GDM1 (cell line): ENCODE measurements at places on chromosomes 2 and 18.
A peak's percentile ranks its signal among the peaks of the same experiment; 100 is the strongest.

DNA sequence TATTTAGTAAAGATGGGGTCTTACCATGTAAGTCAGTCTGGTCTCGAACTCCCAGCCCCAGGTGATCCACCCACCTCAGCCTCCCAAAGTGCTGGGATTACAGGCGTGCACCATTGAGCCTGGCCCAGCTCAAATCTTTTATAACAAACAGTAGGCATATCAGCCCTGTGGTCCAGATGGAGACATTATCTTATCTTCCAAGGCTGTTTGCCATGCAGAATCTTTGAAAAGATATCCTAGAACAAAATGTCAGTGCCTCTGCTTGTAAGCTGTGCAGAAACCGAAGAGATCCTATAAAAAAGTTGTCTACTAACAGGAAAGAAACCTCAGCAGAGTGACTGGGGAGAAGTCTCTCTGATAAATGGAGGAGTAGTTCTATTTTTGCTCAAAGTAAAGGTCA lies 142.1 kb downstream of the PTH2R start:
- no peak for DNase-seq

DNA sequence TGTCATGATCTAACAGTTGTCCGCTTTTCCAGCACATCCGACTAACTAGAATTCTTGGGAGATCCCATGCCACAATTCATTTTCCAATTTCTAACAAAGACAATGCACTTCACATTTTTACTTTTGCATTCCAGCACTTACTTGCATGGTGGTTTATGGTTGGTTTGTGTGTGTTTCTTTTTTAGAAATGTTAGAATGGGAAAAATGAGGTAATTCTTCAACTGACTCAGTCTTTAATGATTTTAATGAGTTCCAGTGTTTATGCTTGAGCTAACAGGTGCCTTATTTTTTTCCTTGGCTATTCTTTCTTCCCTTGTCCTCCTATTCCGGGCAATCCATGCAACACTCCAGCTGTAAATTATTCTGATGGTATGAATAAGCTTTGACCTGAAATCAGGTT lies 46.4 kb downstream of the SLC8A1 start:
- no peak for DNase-seq

DNA sequence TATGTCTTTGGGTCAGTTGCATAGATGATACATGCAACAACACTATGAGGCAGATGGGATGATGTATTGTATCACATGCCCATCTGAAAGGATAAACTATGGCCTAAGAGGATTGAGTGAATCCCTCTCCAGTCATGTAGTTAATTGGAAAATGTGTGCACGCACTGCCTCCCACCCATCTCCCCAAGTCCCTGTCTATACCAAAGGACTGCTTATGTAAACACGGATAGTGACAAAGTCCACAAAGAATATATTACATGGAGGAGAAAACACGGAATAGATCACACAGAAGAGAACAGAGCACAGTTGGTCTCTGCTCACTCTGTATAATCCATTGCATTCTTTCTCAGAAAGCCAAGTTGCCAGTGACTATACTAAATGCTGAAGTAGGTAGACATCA lies 82.4 kb downstream of the NCKAP5 start:
- no peak for DNase-seq

DNA sequence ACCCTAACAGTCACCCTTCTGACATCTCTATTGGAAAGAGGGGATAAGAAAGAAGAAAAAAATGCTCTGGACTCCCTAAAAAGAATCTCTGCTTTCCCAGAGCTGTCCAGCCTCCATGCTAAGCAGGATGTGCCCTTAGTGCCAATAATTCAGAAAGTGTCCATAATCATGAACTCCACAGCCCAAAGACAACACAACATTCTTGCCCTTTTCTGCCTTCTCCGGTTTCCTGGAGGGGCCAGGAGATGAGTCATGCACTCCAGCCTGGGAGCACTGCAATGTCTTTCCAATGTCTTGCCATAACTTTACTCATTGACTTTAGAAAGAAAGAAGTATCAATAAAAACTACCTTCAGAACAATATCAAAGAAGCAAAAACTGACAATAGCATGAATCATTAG lies 44.0 kb downstream of the KLF7 start:
- no peak for DNase-seq

GRCh38 chr18:2534906-2535305 lies 36.4 kb downstream of the METTL4 start:
- DNase-seq, result no peak

DNA sequence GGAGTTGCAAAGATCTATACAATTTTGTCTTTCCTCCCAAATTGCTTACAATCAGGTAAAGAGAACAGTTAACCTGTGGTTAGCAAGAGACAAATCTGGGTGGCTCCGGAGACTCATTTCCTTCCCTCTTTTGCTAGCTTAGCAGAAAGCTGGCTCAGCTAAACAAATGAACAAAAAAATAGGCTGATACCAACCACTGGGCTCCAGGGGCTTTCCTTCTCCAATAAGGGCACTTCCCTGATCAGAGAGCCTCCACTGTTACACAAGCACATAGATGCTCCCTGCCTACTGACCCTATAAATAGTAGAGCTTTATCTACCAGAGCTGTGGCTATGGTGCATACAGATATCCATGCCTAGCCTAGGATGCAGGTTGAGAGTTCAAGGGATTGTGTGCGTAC lies 90.1 kb upstream of the ARL5A start:
- peak; percentile 43 for DNase-seq

DNA sequence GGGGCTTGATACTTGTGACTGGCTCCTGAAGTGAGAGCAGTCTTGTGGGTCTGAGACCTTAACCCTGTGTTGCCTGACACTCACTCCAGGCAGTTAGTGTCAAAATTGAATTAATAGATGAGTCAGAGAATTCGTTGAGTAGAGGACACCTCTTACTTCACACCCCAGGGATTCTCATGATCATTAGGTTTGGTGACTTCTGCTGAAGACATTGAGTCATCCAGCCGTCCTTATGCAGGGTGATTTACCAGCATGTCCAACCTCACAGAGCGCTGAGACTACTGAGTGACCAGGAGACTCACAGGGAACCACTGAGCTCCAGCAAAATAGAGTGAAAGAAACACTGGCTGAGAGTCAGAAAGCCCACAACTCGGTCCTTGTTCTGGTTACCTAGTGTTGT lies 36.0 kb upstream of the EVA1A start:
- no peak for DNase-seq

GRCh38 chr2:119109866-119110265 lies 48.7 kb downstream of the C1QL2 start:
- no peak for DNase-seq

GRCh38 chr18:40849886-40850285 lies 1105.1 kb upstream of the PIK3C3 start:
- DNase-seq, result no peak

- no peak for DNase-seq
These were observed 242.2 kb downstream of the ZNF516 start for GRCh38 chr18:76252880-76253279.

GRCh38 chr2:109460553-109461324 lies 153.0 kb downstream of the SEPTIN10 start:
- DNase-seq, result no peak

DNA sequence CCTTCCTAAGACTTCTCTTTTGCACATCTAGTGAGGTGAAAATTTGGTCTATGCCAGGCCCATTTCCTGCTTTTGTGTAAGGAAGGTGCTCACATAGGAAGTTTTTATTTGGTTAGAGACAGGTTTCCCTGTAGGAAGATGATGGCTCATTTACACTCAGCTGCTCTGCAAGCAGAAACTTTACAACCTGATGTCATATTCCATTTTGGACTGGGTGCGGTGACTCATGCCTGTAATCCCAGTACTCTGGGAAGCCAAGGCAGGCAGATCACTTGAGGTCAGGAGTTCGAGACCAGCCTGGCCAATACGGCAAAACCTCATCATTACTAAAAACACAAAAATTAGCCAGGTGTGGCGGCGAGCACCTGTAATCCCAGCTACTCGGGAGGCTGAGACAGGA lies 35.8 kb downstream of the CASP10 start:
- DNase-seq, result no peak

DNA sequence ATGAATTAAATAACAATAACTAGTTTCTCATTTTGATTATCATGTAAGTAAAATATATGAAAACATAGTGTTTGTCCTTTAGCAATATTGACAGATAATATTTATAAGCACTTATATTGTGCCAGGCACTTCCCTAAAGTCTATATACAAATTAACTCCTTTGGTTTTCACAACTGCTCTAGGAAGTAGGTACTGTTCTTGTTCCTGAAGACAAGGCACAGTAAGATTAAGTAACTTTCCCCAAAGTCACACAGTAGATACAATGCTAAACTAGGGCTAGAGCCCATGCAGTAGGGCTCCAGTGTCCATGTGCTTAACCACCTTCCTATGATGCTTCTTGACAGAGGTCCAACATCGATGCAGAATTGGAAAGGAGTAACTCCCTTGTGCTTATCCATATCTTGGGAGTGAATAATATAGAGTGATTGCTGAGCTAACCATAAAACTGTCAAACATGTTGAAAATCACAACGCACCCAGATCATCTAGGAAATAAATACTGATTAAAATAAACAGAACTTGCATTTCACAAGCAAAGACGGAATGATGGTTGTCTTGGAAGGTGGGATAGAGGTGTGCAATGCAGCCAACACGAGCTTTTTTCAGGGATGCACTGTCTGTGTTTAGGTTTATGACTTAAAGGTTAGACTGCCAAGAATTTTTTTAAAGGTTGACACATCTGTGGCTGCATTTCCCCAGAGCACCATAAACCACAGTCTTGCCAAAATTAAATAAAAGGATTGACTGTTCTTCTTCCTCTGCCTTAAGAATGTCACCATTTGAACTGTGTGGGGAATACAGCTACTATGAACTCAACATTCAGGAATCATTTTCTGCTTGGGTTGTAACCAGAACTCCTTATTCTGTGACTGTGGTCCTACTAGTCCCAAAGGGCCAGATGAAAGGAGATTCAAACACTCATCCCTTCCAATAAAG lies 80.8 kb downstream of the ANKRD44 start:
- DNase-seq, result no peak

DNA sequence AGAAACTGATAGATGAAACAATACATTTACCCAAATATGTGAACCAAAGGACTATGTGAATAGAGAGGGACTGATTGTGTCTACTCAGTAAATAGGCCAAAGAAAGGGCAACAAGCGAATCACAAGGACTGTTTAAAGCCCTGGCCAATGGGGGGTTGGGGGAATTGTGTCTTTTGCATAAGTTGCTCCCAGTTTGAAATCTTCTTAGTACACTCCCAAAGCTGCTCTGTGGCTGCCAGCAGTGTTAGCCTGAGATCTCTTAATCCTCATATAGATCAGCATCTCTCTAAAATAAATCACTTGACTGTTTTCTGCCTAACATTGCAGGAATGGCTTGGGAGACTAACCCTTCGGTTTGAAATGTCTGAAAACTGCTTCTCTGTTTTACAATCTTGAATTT lies 236.4 kb downstream of the PLCL1 start:
- no peak for DNase-seq

DNA sequence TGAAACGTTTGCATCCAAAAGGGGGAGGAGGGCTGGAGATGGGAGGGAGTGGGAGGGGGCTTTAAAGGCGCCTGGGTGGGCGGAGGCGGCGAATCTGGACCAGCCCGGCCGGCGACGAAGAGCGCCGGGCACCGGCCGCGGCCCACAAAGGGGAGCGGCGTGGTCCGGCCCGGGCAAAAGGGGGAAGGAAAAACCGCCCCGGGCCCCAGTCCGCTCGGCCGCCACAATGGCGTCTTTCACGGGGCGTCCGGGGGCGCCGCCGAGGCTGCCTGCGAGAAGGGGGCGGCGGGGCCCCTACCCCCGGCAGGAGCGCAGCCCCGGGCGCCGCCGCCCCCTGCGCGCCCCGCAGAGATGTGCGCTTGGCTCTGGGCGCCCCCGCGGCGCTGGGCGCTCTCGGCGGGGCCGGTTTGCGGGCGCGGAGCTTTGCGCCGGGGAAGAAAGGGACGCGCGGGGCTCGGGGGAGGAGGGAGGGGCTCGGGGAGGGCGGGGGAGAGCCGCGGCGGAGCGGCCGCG lies 108.1 kb upstream of the KCTD1 start:
- DNase-seq, result no peak

DNA sequence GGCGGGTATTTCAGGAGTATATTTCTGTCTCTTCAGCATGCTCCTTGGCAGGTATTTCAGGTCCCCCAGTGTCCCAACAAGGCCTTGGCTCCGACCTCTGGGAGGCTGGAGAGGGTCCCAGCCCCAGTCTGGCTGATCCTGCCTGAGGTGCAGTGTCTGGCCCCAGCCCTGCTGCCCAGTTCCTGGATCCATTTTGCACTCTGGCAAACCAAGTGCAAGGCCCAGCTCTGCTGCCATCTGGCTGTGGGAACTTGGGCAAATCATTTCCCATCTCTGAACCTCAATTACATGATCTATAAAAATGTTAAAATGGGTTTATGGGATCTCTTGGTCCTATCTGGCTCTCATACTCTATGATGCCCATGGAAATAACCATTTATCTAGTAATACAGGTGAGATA lies 63.6 kb downstream of the ZBTB7C start:
- no peak for DNase-seq

- DNase-seq, result no peak
These were observed 115.9 kb downstream of the RPIA start for GRCh38 chr2:88807237-88807962.

DNA sequence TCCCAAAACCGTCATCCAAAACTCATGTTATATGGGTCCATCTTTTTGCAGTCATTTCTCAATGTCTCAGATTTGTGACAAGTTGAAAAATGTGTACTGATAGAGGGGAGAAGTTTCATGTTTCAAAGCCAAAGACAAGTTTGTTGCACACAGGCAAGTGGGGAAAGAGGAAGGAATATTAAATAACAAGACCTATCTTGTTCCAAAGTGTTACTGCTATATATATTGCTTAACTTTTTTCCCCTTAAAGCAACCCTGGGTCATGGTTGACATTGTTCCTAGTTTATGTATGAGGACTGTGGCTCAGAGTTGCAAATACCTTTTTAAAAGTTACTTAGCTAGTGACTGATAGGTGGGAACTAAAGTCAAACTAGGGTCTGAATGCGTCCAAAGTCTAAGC lies 1.7 kb downstream of the ITGA4 start:
- DNase-seq, result no peak

DNA sequence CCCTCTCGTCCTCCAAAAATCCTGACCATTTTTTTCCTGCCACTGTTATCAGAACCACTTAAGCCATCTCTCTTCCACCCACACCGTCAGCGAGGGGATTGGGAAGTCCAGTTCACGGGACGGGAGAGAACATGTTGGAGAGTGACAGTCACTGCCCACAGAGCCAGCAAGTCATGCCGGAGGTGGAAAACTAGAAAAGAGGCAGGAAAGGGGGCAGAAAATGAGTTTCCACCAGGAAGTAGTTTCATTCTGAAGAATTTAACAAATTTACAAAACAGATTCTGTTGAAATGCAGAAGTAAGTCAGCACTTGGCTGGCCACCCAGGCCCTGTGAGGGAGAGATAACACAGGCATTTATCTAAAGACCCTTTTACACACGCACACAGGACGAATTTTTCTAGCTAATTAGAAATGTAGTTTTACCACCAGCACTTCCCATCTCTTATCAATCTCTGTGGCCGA lies 431.3 kb downstream of the TSN start:
- peak; percentile 51 for DNase-seq
